ENCODE measurements at places on chromosomes 2 and 18.

GRCh38 chr2:12549641-12550040 lies 167.1 kb upstream of the TRIB2 start:
- no peak for DNase-seq

GRCh38 chr2:241007880-241008710 lies 9.7 kb downstream of the SNED1 start:
- DNase-seq, result no peak

DNA sequence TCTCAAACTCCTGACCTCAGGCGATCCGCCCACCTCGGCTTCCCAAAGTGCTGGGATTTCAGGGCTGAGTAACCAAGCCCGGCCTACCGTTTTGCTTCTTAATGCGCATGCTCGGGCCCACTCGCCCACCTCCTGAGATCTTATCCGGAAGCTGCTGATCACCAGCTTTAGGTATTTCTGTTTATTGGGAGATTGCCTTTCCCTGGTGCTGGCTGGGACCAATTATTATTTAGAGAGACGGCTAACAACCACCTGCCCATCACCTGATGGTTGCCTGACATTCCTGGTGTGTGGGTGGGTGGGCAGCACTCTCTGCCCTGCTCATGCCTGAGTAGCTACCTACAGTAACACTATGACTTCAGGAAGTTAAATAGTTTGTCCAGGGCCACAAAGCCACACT lies 56.3 kb upstream of the ZNF532 start:
- DNase-seq, result no peak

- DNase-seq, result no peak
Measured at GRCh38 chr2:216554755-216555154, 56.1 kb downstream of the RPL37A start.

DNA sequence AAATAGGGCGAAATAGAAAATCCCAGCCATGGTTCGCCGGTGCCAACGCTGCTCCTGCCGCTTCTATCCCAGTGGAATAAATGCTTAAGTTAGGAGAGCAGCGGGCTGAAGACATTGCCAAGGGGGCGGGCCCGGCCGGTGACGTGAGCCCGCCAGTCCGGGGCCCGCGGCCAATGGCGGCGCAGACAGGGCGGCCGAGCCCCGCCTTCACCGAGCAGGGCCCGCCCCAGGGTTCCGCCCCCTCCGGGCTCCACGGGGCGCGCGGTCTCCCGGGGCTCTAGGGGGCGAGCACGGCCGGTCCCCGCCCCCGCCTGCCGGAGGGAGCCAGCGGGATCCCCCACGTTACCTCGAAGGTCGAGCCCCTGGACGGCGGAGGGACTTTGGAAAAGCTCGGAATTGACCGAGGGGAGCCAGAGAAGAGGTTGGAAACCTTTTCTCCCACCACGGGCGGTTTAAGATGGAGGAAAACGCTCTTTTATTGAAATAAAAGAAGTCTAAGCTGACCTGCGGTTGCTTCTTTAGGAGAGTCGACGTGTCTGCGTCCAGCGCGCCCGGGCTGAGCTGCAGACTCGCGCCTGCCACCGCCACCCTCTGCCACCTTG lies at the start of gene EPHA4:
Gene EPHA4 (minus strand): TSS at position 86 of the 602 bp plus-strand sequence. CDS start 56 bp downstream, at position 30.
- DNase-seq, result no peak

GRCh38 chr2:236912326-236913120 lies 173.2 kb upstream of the COPS8 start:
- DNase-seq, result no peak

GRCh38 chr18:5693699-5694294 lies 150.0 kb upstream of the EPB41L3 start:
- no peak for DNase-seq

DNA sequence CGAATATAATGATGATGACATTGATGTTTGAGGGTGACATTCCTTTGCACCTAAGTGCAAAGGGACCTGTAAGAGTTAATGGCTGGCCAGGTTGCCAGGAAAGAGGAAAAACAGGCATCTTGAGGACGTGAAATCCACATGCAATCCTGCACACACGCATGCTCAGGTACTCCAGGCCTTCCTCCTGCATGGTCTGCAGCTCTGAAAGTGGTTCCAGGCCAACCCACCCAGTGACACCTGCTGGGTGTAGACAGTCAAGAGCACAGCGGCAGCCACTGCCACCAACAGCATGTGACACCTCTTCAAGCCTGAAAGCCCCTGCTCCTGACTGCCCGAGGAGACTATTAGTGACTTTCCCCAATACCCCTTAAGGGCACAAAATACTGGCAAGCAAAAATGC lies 101.6 kb downstream of the PIEZO2 start:
- DNase-seq, result no peak

DNA sequence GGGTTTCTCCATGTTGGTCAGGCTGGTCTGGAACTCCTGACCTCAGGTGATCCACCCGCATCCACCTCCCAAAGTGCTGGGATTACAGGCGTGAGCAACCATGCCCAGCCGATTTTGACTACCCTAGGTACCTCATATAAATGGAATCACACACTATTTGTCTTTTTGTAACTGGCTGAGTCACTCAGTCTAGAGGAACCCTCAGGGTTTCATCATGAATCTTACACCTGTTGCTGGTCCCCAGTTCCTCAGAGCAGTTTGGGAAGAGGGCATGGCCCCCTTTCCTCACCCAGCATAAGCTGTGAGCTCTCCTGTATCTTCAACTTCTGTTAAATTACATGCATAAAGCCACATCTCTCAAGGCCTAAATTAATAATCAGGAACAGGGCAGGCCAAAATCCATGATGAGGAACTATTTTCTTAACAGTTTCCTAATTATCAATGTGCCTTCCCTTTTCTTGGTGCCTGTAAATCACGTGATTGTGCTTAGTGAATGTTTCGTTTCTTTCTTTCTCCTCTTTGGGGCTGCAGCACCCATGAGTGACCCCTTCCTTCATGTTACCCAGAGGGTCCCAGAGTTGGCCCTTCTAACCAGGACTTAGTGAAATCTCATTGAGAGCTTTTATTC lies 20.9 kb downstream of the DYSF start:
- no peak for DNase-seq

- no peak for DNase-seq
Measured at GRCh38 chr2:96838345-96839292, 5.2 kb downstream of the ANKRD23 start.

DNA sequence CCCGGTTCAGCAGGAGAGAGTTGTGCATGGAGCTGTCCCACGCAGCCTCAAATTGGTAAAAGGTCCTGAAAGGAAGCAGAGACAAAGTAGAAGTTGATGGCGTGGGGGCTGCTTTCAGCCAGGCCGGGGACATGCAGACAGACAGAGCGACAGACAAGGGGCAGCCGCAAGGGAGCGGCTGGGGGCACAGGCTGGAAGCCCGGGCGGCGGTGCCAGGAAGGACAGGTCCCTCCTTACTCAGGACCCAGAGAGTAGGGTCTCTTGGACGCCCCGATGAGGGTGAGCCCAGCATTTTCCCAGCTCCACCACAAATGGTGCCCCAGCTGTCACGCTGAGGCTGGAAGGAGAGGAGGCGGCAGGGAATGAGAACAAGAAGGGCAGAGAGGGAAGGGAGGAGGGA lies 35.2 kb downstream of the AQP12A start:
- no peak for DNase-seq

DNA sequence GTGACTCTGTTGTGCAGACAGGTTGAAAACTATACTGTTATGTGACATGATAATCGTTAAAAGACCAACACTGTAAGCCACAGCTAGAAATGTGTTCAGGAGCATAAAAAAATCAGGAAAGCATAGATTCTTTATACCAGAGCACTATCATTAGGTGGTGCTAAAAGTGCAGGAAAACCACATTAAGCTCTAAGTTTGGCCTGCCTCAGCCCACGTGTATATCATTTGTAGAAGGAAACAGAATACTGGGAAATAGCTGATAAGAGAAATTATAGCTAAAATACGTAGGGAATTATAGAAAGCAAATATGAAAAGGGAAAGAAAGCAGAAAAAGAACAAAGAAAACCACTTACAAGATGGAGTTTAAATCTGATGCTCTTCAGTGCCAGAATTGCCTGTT lies 26.5 kb upstream of the C2orf74 start:
- peak; percentile 9 for DNase-seq

GRCh38 chr2:116167107-116167506 lies 1647.4 kb upstream of the DDX18 start:
- DNase-seq, result no peak

GRCh38 chr2:31032475-31032874 lies 105.8 kb downstream of the GALNT14 start:
- DNase-seq, result no peak

DNA sequence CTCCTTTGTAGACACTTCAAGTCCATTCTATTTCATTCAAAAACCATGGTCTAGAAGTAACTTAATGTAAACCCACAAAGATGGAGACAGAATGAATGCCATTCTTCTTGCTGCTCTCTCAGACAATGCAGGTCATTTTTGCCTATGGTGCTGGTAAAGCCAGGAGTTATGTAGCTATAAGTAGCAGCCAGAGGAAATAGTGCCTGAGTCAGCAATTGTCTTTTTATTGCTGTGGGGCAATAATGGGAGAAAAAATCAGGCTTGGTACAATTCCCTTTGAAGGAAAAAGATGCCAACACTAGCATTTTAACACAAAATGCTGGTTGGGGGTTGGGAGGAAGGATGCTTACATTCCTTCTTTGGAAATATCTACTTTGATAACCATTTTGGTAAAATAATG lies 43.5 kb downstream of the SCN1A start:
- no peak for DNase-seq

DNA sequence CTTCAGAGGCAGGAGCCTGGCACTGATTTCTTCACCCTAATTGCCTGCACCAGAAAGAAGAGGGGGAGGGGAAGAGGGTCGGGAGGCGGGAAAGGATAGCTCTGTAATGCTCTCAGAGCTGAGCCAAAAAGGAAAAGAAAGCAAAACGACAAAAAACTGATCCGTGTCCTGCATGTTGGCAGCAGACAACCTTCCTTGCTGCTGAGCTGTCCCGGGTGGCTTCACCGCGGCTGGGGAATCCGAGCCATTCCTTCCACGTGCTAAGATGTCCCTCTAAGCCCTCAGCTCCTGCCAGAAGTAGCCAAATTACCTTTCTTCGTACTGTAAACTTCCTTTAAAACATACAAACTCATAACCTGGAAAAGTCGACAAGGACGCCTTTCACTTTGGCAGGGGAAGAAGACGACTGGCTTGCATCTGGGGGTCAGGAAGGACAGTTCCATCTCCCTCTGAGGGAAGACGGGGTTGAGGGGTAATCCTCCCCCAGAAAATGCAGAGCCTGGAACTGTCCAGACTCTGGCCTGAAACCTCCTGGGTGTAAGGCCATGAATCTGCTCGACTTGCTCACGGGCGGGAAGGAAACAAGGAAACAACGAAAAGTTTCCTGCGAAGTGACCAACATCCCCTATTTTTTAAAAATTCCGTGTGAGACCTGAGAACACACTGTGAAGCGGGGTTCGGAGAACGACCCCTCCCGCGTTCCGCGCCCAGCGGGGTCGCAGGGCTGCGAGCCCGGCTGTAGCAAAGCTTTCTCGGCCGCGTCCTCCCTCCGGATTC lies 7.7 kb downstream of the OTX1 start:
- no peak for DNase-seq

- DNase-seq, result no peak
Measured at GRCh38 chr2:30226144-30227032, 4.9 kb upstream of the LBH start.

- DNase-seq, result peak; percentile 68
Measured at GRCh38 chr2:8022908-8023640, 658.8 kb upstream of the ID2 start.

DNA sequence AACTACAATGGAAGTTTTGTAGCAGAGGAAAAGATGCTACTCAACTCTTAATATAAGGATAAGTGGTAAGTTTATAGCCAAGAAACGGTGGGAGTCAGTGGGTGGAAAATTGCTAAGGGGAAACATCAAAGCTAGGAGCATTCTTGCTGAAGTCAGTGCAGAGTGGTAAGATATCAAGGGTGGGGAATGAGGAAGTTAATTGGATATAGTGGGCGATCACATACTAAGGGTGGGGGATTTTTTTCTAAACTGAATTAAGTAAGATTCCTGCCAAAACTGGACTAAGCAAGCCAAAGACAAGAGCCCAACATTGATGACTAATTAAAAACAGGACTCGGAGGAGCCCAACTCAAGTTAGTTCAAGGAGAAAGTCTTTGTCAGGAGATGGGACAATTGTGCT lies 525.4 kb downstream of the CCDC85A start:
- DNase-seq, result no peak

GRCh38 chr2:7118606-7119131 lies 201.5 kb downstream of the RNF144A start:
- no peak for DNase-seq

- no peak for DNase-seq
Measured at GRCh38 chr18:44793685-44794084, 113.0 kb downstream of the SETBP1 start.

DNA sequence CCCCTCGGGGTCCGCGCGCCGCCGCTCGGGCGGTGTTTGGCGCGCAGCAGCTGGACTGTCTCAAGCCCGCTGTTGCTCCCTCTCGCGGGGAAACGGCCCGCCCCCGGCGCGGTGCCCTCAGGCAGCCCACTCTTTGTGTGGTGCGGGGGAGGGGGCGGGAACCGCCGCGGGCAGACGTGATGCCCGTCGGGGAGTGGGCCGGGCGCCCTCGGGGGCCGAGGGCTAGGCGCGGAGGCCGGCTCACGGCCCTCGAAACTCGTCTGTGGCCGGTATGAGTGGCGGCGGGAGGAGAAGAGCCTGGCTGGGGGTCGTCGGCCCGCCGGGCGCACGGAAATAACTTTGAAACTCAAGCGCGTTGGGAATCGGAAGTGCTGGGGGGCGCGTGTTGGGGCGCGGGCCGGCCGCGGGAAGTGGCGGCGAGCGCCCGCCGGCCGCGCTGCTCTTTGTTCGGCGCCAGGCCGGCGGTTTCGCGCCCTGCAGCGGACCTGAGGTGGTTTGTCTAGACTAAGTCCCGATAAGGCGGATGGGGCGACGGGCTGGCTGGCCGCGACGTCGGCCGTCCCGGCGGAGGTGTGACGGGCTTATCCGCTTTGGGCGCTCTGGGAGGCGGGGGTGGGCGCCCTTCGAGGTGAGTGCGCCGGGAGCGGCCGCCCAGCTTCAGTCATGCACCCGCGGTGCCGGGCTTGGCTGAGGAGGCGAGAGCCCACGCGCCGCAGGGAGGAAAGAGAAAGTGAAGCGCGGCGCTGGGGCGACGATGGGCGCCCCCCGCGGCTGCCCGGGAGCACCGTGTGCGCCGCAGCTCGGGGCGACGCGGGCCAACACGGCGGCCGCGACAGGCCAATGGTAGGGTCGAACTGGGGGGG lies 679 bp downstream of the PTMA start:
- DNase-seq, result no peak

GRCh38 chr2:74261204-74261864 lies 62.9 kb downstream of the MTHFD2 start:
- DNase-seq, result no peak

DNA sequence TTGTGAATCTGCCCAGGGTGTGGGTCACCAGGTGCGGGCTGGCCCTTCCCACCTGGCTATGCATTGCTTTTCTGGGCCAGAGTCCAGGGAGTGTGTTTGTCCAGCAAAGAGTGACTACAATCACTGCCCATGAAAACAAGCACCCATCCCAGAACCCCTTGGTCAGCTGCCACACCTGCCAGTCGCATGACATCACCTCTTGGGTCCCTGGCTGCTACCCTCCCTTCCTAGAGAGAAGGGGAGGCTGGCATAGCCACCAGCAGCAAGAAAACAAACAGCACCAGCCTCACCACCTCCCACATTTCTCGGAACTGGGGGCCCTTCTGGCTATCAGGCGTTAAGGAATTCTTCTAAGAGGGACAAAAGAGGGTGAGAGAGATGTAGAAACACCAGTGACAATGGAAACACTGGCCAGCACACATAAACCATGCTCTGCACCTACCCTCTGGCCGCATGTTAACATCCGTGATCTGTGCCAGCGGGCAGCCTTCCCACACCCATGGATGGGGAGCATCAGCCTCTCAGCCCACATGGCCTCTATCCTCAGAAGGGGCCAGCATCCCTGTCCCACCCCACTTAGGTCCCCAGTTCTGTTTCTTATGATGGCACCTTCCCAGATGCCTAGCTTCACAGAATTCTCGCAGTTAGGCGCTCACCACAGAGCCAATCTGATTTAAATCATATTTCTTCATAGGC lies 109.7 kb upstream of the GLI2 start:
- DNase-seq, result no peak

Measured in GDM1 (cell line).